Endodermal cell (in vitro differentiated cells): ENCODE measurements at places on chromosomes 4 and X. TPM values are rescaled to one million over a fixed set of nuclear protein-coding genes. Genes with fewer than 3 reads are reported as not detected.

WWC2 gene
- 104 to 108 TPM (median 106 TPM) in 3 replicates for total RNA-seq

VCX gene
- total RNA-seq = 0.54 TPM in 1 of 2 replicates, not detected in the other

FUNDC2 gene
- total RNA-seq = 68.3 and 74.8 TPM in 2 replicates

KLF8 gene
- total RNA-seq = 53.7 and 62.6 TPM in 2 replicates

KIAA1210 gene
- not detected in 3 replicates for total RNA-seq

SHROOM3 gene
- total RNA-seq = 21.8 TPM in 2 replicates

NIPAL1 gene
- total RNA-seq = 3.0 to 4.8 TPM (median 3.4 TPM) in 3 replicates

PLAC8 gene
- 1.8 and 2.0 TPM in 2 replicates for total RNA-seq

GRCh38 chr4:18105030-18106011 lies 83.8 kb upstream of the LCORL start:
- H3K4me1 ChIP-seq = no peaks in the 10 kb centered on the region
- no peak for DNase-seq
- no peaks in the 10 kb centered on the region for H3K27me3 ChIP-seq
- H3K4me3 ChIP-seq = no peak overlapping the region

DNA sequence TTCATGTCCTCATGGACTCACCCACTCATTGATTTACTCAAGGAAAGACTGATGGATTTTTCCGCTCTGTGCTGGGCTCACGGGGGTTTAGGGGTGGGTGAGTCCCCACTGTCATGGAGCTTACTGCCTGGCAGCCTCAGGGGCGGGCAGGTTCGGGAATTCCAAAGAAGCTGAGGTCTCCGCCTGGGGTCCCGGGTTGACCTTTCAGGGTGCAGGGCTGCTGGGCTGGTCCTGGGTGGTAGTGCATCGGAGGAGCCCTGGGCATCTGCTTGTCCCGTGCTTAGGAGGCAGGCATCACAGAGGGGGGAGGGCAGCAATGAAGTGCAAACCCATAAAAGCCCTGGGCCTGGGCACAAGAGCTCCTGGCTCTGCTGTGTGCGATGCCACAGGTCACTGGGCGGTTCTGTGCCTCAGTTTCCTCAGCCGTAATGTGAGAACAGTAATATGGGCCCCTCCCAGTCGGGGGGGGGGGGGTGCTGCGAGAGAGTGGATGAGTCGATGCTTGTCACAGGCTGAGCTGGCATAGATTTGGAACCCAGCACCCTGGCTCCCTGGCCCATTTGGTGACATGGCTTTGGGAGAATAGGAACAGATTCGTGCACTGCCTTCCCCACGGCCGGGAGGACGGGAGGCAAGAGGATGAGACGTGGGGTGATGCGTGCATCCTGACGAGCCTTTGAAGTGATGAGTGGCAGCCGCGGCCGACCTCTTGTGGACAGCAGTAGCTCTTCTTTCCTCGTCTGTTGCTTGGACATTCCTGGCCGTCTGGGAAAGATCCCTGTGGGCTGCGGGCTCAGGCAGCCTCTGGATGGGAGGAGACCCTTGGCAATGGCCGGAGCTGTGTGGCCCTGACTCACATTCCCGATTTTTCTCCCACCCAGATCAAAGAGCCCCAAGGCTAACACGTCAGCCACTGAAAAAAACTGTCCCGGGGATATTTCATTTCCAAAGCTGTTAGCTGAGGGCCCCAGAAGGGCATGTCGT lies 42.0 kb downstream of the PSAPL1 start:
- H3K36me3 ChIP-seq = no peaks in the 10 kb centered on the region
- no peaks in the 10 kb centered on the region for H3K4me1 ChIP-seq
- peak; percentile 54 for DNase-seq
- no peaks in the 10 kb centered on the region for H3K27me3 ChIP-seq

DNA sequence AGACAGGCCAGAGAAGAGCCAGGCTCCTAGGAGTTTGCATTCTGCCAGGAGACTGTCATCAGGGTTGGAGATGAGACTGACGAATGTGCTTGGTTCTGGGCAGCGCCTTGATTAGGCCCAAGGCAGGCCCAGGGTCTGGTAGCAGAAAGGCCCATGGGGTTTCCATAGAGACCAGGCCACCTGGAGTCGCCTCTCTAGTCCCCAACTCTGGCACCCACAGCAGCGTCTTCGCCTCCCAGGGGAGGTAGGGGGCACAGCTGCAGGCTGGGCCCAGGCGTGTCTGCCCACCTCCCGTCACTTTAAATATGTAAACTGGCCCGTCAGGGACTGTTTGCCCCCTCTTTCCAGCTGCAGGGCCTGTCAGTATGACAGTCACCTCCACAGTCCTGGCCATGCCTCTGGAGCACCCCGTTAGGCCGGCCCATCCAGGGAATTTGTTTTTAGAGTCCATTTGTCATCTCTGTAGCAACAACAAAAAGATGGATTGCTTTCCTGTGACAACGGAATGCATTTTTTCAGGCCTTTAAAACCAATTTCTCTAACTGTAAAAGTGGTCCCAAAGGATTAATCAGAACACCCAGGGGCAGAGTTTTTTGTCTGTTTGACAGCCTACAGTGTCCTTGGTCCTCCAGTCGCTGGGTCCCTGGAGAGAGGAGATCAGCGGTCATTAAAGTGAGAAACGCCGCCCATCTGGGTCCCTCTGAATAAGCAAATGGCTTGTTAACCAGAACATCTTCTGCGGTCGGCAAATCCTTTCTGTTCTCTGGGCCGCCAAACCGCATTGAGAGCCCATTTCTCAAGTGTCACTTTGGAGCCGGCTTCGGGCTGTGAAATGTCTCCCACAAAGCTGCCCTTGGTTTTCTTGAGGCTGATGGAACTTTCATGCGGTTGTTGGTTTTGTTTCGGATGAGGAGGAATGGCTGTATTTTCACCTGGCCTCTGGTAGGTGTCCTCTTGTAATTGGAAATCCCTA lies 153.0 kb upstream of the PSAPL1 start:
- no peaks in the 10 kb centered on the region for H3K4me1 ChIP-seq
- H3K36me3 ChIP-seq = no peaks in the 10 kb centered on the region
- H3K4me3 ChIP-seq = no peak overlapping the region
- DNase-seq = no peak

DNA sequence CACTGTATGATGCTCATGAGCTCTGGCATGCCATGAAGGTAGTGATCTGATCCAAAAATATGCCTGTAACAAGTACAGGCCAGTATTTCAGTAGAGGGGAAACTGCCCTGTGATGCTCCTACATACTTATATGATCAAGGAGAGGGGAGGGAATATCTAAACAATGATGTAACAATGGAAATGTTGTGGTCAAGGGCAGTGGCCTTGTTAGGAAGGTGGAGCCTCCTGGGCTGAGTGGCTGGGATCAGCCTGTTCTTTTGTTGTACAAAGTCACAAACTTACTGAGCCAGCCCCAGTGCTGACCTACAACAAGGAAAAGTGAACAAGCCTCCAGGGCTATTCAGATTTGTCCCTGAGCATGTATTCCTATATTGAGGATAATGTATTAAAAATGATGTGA lies 70.3 kb downstream of the ANXA10 start:
- H3K27ac ChIP-seq = no peak overlapping the region
- no peak for DNase-seq
- H3K4me3 ChIP-seq = no peak overlapping the region

DNA sequence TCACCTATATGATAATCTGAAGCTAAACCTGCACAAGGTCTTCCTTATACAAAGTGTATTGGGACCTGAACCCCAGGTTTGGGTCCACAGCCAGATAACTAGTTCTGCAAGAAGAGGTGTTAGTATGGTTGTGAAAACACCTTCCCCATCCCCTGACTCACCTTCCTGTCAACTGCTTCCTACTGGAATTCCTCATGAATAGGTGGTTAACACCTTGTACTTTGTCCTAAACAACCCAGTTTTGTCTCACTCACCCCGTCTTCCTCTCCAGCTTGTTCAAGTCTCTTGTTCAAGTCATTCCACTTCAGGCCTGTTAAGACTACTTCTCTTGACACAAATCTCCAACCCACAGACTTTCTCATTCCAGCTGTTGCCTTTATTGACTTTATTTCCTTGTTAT lies 45.5 kb downstream of the CCNG2 start:
- no peaks in the 10 kb centered on the region for H3K4me1 ChIP-seq
- no peaks in the 10 kb centered on the region for H3K36me3 ChIP-seq
- H3K4me3 ChIP-seq = no peak overlapping the region
- no peak overlapping the region for H3K27ac ChIP-seq
- no peak for DNase-seq
- peaks cover 18% of the 10 kb centered on the region for H3K27me3 ChIP-seq

- H3K36me3 ChIP-seq = no peaks in the 10 kb centered on the region
- peaks cover 3% of the 10 kb centered on the region for H3K4me1 ChIP-seq
- DNase-seq = no peak
- H3K4me3 ChIP-seq = no peak overlapping the region
- H3K27ac ChIP-seq = no peak overlapping the region
These were observed 137.0 kb upstream of the INPP4B start for GRCh38 chr4:142983065-142983464.

DNA sequence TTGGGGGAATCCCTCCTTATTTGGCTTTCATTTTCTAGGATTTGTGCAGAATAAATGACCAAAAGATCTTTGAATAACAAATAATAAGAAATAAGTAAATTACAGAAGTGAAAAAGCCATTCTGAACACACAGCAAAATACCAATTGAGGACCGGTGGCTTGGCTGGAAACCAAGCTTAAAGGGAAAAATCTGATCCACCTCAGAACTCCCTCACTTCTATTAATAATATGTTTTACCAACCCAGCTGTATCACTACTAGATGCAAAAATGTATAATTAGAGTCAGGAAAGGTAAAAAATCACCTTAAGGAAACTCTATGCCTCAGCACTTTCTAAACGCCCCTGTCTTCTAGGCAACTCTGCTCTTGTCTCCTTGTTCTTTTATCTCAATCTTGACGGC lies 77.3 kb downstream of the TSPAN5 start:
- no peak overlapping the region for H3K27ac ChIP-seq
- DNase-seq = no peak
- H3K36me3 ChIP-seq = no peaks in the 10 kb centered on the region
- no peak overlapping the region for H3K4me3 ChIP-seq
- H3K27me3 ChIP-seq = peaks cover 54% of the 10 kb centered on the region

- DNase-seq = no peak
- H3K4me1 ChIP-seq = no peaks in the 10 kb centered on the region
- no peaks in the 10 kb centered on the region for H3K36me3 ChIP-seq
- H3K27me3 ChIP-seq = no peaks in the 10 kb centered on the region
These were observed 115.1 kb downstream of the PHEX start for GRCh38 chrX:22147214-22147613.

DNA sequence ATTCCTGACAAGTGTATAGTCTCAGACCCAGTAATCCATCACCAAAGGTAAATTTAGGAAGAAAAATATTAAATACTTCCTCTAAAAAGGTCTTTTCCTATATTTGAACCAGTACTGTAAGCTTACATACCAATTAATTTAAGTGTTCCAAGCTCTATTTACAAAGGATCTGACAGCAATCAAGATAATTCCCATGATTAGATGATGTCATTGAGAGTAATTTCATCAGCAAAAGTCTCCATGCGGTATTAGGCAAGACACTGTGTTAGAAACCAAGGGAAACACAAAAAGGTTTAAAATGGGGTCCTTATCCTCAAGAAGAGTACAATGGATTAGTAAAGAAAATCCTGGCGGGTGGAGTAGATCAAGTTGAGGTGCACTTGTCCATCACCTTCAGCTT lies 198.5 kb downstream of the PRDM5 start:
- H3K4me3 ChIP-seq = no peak overlapping the region
- H3K4me1 ChIP-seq = no peaks in the 10 kb centered on the region
- no peak for DNase-seq
- H3K36me3 ChIP-seq = no peaks in the 10 kb centered on the region
- H3K27ac ChIP-seq = no peak overlapping the region

DNA sequence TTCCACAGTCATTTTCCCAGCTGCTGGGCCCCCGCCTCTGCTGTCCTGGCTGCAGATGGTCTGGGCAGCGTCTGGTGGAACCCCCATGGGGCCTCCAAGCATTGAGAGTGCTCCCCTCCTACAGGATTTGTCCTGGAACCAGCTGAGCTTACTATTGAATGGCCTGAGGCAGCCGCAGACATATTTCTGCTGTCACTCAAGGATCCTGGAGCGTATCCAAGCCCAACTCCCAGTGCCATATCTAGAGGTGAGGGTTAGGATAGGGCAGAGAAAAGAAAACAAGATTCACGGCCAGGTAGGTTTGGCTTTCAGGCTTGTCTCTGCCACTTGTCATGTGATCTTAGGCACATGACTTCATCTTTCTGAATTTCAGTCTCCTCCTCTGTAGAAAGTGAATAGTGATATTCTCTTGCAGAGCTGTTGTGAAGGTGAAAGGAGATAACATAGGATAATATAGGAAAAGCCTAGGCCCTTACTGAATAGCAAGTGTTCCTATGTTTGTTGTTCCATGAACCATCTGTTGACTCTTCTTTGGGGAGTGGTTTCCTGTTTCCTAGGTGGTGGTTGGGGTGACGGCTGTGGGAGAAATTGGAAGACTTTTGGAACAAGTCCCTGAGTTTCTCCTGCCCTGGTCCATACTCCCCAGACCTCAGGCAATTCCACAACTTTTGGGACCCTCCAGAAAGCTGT lies 52.3 kb downstream of the SEPSECS start:
- no peaks in the 10 kb centered on the region for H3K27me3 ChIP-seq
- DNase-seq = no peak
- H3K36me3 ChIP-seq = no peaks in the 10 kb centered on the region

DNA sequence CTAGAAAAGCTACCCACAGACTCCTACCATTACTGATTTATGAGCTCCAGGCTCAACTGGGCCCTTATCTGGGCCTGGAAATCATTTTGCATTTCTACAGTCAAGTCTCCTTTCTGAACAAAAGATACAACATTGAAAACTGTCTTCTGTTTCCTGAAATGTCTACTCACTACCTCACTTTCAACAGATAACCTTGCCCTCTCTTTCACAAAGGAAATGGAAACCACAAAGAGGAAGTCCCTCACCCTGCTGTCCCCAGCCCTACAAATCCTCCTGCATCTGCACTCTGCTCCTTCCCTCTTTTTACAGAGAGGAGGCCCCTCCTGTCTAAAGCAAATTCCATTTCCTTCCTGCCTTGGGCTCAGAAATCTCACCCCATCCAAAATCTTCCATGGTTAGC lies 24.8 kb upstream of the CYBB start:
- DNase-seq = no peak
- no peak overlapping the region for H3K4me3 ChIP-seq
- H3K4me1 ChIP-seq = no peaks in the 10 kb centered on the region
- H3K27me3 ChIP-seq = no peaks in the 10 kb centered on the region
- no peaks in the 10 kb centered on the region for H3K36me3 ChIP-seq

GRCh38 chr4:119529788-119530187 lies 98.8 kb downstream of the PDE5A start:
- H3K27ac ChIP-seq = no peak overlapping the region
- peaks cover 3% of the 10 kb centered on the region for H3K4me1 ChIP-seq
- no peak for DNase-seq
- no peak overlapping the region for H3K4me3 ChIP-seq

- H3K27ac ChIP-seq = no peak overlapping the region
- H3K4me3 ChIP-seq = no peak overlapping the region
- H3K36me3 ChIP-seq = no peaks in the 10 kb centered on the region
These were observed 2329.9 kb downstream of the ARAP2 start for GRCh38 chr4:33914386-33914785.
